ENCODE measurements at places on chromosomes 2 and 18. TPM values are rescaled to one million over a fixed set of nuclear protein-coding genes. Genes with fewer than 3 reads are reported as not detected.

Gene IL37
- not detected for total RNA-seq

Gene RAB11FIP5
- total RNA-seq: 7.4 TPM

Gene NR4A2
- 1.8 TPM for total RNA-seq

Gene LRRC30
- not detected for total RNA-seq

Gene MC2R
- total RNA-seq: not detected

Gene SLC35G4
- not detected for total RNA-seq

DNA sequence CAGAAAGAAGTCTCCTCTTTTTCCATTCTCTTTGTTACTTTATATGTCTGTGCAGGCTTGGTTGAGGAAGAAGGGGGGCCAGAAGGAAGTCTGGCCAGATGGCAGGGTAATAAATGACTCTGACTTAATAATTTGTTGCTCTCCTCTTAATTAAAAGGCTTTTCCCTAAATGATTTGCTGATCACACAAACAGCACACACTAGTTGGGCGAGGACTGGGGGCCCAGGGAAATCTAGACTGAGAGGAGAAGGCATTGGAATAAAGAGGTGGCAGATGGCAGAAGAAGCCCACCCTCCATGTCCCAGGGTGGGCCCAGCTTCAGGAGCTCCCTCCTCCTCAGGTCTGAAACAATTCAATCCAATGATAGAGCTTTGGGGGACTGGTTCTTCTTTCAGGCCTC lies 12.7 kb upstream of the SMARCAL1 start:
- no peak for DNase-seq

- DNase-seq: no peak
Measured at GRCh38 chr2:25586726-25587144, 86.6 kb downstream of the DTNB start.

- DNase-seq: no peak
Measured at GRCh38 chr2:48189552-48190228, 283.4 kb upstream of the FBXO11 start.

GRCh38 chr2:236608188-236608525 lies 38.5 kb downstream of the ACKR3 start:
- no peak for DNase-seq

GRCh38 chr18:26457195-26457594 lies 91.2 kb downstream of the KCTD1 start:
- no peak for DNase-seq

GRCh38 chr2:153388246-153388645 lies 90.3 kb downstream of the RPRM start:
- no peak for DNase-seq

DNA sequence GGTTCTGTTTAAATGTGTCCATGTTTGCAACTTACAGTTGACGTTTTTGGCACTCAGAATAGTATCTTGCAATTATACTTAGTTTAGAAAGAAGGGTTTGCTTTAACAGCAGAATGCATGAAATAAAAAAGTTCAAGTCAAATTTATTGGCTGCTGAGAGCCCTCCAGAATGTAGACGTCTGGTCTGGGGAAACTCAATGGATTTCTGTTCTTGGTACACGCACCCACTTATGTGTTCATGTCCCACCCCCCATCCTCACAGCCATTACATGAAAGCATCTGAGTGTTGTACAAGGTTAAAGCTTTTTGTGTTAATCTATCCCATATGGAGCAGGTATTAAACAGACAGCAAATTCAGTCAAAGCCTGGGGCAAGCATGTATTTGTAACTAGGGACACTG lies 219.5 kb downstream of the SOX11 start:
- DNase-seq: no peak
